Pulmonary artery endothelial cell (primary cell): ENCODE measurements at places on chromosomes 4 and X.

DNA sequence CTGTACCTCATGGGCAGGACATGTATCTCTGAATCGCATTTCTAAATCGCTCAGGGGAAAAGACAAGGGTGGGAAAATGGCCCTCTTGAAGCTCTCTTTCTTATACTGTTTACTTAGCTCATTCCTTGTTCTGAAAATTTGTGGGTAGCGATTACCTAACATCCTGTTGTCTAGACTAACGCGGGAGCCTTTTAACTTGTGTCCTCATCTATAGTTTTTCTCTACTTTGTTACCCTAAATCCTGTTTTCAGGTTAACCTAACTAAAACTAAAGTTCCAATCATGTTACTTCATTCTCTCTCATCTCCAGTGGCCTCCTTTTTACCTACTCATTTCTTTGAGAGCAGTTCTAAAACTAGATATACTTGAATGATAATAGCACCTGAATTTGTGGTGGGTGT, 45.0 kb downstream of the SNX25 start:
- no peak for DNase-seq

GRCh38 chr4:67910585-67910905, 26.7 kb upstream of the TMPRSS11D start:
- DNase-seq, result no peak

- DNase-seq, result no peak
Observed at GRCh38 chr4:135917011-135917410, 1615.3 kb downstream of the PCDH18 start.

DNA sequence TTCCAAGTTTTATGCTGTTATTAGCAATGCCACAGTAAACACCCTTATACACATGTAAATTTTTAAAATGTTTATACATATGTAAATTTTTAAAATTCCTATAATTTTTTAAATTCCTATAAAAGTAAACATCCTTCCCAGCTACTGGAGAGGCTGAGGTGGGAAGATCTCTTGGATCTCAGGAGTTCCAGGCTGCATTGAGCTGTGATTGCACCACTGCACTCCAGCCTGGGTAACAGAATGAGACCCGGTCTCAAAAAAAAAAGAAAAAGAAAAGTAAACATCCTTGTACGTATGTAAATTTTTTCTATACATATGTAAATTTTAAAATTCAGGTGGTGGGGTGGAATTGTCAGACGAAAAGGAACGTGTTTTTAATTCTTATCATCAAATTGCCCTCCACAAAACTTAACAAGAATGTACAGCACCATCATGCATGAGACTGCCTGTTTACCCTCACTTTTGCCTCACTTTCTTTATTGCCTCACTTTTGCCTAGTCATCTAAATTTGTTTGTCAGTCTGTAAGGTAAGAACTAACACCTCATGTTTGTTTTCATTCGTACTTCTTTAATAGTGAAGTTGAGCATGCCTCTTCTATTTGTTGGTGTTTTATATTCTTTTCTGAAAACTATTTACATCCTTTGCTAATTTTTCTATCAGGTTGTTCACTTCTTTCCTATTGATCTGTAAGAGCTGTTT, 8.0 kb downstream of the SLC7A3 start:
- DNase-seq, result no peak

GRCh38 chrX:149114874-149115273, 390.2 kb downstream of the IDS start:
- DNase-seq, result no peak

- DNase-seq, result no peak
Observed at GRCh38 chr4:47061435-47061834, 30.1 kb downstream of the GABRB1 start.
